ENCODE measurements at places on chromosomes 1 and 21.
A peak's percentile ranks its signal among the peaks of the same experiment; 100 is the strongest.

DNA sequence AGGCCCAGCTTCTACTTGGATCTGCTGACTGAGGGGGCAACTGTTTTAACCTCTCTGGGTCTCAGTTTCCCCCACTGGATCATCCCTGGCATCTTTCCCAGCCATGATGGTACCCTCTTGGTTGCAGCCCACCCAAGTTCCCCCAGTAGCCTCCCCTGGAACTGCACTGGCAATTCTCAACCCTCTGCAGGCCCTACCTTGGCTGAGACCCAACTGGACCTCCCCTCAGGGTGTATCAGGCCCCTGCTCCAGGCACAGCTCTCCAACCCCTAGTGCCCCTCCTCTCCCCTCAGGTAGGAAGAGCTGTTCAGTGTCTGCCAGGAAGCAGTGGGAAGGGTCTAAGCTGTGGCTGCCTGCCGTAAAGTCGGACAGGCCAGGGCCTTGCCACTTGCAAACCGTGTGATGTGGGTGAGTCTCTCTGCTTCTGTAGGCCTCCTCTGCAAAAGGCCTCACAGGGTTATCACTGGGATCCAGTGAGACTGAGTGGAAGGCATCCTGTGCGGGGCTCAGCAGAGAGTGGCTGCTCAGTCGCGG lies 32.1 kb downstream of the RHBG start:
- DNase-seq, result no peak

GRCh38 chr1:26690576-26691031 lies 5.2 kb upstream of the ARID1A start:
- no peak for DNase-seq

DNA sequence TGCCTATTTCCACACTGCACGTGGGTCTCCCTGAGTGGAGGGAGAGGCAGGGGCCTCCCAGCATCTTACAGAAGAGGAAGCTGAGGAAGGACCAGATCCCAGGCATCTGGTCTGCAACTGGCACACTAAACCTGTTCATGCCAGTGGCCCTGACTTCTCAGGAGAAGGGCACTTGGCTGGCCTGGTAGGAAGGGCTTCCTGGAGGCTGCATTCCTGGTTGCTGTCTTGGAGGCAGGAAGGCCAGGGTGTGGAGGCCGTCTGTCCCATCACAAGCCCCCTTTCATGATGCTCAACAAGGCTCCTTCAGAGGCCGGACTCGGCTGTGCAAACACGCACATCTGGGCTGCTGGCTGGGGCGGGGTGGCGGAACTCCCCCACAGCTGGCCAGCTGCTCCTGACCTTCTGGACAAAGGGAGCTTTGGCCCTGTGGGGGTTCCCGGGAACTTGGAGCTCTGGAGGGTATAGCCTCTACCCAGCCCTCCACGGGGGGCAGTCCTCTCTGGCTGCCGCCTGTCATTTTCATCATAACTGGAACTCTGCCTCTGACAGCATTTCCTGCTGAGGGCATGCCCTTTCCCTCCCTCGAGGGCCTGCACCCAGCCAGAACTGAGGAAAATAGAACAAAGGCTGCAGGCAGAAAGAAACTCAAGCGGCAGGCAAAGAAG lies 39.2 kb upstream of the POU3F1 start:
- no peak for DNase-seq

- no peak for DNase-seq
These were observed 117.2 kb downstream of the EPHB2 start for GRCh38 chr1:22827666-22828483.

DNA sequence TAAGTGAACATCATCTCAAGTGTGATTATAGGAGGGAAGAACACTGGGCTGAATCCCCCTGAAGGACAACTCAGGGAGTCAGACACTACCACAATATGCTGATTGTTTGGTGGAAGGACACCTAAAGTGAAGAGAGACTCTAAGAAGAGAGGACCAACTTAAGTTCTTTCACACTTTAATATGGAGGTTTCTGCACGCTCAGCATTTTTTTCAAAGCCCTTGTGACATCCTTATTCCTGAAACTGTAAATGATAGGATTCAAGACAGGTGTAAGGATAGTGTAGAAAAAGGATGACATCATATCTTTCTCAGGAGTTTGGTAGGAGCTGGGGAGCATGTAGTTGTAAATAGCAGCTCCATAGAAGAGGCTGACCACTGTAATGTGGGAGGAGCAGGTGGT lies 4.8 kb downstream of the OR2T10 start:
- no peak for DNase-seq

DNA sequence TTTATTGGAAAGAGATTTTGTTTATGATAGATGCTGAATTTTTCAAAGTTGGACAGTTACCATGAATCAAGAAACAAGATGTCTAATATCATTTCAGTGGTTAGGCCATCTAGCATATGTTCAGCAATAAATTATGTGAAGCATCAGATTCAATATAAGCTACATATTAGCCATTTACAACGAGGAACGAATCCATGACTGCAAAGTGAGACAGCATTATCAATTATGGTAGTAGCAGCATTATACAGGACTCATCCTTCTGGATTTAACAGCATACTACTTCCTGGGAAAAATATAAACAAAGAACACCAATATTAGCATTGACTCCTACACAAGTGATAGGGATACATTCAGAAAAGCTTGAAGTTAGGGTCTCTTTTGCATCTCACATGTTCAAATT lies 59.1 kb downstream of the LRRC53 start:
- DNase-seq, result no peak

DNA sequence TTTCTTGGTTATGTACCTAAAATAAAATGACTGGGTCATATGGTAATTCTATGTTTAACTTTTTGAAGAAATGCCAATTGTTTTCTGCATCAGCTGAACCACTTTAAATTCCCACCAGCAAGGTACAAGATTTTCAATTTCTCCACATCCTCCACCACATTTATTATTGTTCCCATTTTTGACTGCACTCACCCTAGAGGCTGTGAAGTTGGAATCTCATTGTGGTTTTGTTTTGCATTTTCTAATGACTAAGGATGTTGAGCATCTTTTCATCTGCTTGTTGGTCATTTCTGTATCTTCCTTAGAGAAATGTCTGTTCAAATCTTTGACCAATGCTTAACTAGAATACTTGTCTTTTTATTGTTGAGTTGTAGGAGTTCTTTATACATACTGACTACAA lies 72.5 kb downstream of the ASTN1 start:
- DNase-seq, result no peak

- no peak for DNase-seq
These were observed 585.3 kb downstream of the PTPRU start for GRCh38 chr1:29821605-29822004.

- no peak for DNase-seq
These were observed 1.7 kb downstream of the DR1 start for GRCh38 chr1:93347334-93347899.

GRCh38 chr1:116529199-116529631 lies 41.6 kb downstream of the CD58 start:
- no peak for DNase-seq

DNA sequence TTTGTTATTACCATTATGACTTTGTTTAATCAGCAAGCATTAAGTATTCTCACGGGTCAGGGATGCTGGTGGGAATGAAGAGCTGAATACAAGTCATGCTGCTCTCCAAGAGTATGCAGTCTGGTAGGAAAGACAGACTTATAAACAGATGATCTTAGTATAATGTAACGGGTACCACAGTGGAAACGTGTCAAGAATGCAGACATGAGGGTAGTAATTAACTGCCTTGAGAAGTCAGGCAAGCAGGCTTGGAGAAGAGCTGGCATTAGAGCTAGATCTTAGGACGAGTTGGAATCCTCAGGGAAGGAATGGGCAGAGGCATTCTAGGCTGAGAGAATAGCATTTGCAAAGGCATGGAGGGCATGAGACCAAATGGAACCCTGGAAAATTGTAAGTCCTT lies 19.7 kb downstream of the FAM76A start:
- DNase-seq, result no peak

GRCh38 chr1:1322952-1323351 lies 1.5 kb downstream of the INTS11 start:
- no peak for DNase-seq

GRCh38 chr21:40618191-40618973 lies 228.6 kb downstream of the DSCAM start:
- DNase-seq, result no peak

DNA sequence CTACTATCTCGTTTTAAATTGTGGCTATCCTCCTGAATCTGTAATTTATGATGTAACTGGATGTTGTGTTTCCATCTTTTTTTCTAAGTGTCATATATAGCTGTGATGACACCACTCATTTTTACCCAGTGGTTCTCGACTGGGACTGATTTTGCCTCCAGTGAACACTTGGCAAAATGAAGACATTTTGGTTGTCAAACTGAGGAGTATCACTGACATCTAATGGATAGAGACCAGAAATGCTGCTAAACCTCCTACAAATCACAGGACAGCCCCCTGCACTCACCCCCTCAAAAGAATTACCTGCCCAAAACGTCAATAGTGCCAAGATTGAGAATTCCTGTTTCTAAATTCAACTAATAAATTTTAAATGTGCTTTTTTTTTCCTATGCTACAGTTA lies 1.9 kb downstream of the TRMT13 start:
- no peak for DNase-seq

DNA sequence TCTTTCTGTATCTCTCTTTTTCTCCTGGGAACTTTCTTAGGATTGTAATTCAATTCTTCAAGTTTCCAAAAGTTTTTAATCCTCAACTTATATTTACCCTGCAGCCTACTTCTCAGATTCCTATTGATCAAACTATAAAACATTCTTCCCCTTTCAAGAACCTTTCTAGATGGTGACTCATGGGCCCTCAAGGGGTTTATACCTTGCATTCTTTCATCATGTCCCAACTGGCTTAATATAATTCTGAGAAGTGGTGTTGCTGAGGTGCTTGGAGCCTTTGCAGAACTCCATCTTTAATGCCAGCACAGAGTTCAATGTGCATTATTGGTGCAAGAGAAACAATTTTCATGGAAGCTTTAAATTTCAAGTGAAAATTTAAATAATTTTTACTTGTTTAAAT lies 273.4 kb downstream of the VAV3 start:
- DNase-seq, result no peak

DNA sequence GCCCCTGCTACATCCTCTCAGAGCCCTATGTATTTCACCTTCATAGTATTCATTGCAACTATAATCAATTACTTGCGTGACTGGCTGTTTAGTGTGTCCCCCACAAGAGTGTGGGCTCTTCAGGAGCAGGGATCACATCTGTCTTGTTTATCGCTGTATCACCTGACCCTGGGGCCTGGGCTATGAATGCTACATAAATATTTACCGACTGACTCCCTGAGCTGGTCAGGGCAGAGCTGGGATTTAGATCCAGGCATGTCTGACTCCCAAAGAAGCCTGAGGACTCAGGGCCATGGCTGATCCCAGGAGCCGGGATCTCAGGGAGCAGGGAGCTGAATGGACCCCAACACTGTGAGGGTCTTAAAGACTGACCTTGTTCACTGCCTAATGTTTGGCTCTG lies 49.7 kb downstream of the AHDC1 start:
- DNase-seq, result no peak

GRCh38 chr1:40479156-40479555 lies 2.1 kb downstream of the ZFP69 start:
- DNase-seq, result no peak

GRCh38 chr1:47235241-47235681 lies 3.2 kb upstream of the TAL1 start:
- peak; percentile 48 for DNase-seq

DNA sequence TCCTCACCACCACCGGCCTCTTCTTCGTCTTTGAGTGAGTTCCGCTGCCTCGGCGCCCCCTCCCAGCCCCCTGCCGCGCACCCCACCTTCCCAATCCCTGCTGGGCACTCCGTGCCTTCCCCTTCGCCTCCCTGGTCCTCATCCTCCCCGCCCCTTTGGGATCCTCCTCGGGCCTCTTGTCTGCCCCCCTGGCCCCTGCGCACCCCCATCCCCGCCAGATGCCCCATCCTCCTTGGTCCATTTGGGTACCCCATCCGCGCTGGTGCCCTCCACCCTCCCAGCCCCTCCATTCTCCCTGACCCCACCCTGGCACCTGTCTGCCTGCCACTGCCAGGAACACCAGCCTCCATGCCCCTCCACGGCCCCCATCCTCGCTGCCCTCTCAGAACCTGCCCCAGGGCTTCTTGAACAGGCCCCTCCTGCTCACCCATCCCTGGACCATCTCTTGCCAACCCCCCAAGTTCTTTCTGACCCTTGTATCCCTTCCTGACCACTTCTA lies 667 bp downstream of the ZDHHC18 start:
- DNase-seq, result no peak

DNA sequence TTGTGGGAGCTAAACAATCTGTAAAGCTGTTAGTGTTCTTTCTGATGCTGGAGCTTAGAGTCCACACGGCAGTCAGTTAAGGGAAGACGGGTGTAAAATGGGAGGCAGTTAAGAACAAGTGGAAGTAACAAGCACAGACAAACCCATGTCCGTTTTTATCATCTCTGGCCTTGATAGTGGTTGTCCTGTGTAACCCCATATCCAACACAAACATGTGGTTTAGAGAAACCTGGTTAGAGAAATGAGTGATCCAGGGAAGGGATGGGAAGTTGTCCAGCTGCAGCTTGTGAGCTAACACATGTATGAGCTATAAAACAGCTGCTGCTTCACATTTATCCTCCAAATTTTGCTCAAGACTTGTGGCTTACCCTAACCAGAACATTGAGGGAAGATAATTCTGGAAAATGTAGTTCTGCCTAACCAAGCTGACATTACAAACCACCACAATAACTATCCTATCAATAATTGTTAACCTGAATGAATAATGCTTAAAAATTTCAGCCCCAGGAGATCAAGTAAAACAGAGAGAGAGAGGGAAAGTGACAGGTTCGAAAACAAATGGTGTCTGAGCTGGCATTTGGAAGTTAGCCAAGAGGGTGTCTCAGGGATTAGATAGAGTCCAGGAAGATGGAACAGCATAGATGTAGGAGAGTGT lies 10.6 kb upstream of the C1orf162 start:
- no peak for DNase-seq

DNA sequence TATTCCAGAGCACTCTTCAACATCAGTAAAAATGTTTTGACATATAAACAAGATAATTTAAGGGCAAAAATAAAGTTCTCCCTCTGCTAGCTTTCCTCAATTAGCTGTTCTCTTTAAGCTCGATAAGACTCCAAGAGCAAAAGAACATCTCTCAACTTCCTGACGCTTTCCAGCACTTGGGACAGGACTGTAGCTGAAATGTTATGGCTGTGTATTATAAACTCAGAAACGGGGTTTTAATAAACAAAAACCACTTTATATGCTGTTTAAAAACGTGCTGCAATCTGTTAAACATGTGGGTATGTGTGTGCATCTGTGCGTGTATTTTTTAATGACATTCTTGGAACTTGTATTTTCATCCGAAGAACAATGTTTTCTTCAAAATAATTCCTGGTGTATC lies 71.5 kb upstream of the RGS2 start:
- DNase-seq, result no peak

DNA sequence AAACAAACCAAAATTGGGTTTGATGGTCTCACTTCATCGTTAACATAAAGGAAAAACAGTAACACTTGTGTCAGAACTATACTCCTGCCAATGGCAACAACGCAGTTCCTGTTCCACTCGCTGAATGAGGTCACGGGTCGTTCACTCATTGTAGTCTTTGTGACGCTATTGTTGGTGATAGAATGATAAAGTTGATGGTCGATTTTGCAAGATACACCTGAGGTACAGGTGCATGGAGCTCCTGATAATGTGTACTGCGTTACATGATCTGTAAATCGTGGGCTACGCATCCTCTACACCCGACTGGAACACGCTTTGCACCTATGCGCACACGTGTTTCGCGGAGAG lies 391 bp upstream of the CENPS start:
- no peak for DNase-seq

- no peak for DNase-seq
These were observed 546.1 kb upstream of the ADAMTS5 start for GRCh38 chr21:27513016-27513415.
